ENCODE measurements at places on chromosomes 7 and 10.

DNA sequence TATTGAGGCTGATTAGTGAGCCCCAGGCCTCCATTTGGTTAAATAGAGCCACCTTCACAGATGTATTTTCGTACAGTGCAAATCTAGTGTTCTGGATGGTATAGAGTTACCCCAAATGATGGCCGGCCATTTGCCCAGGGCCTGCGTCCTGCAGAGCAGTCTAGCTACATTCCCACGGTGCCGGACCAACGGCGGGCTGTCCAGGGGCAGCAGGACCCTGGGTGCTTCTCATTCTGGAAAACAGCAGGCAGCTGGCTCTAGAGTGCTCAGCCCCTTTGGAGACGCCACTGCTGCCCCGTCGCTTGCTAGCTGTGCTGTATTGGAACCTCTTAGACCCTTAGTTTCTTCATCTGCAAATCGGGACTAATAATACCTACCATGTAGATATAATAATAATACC, 149.1 kb downstream of the RGS10 start:
- no peak for DNase-seq

DNA sequence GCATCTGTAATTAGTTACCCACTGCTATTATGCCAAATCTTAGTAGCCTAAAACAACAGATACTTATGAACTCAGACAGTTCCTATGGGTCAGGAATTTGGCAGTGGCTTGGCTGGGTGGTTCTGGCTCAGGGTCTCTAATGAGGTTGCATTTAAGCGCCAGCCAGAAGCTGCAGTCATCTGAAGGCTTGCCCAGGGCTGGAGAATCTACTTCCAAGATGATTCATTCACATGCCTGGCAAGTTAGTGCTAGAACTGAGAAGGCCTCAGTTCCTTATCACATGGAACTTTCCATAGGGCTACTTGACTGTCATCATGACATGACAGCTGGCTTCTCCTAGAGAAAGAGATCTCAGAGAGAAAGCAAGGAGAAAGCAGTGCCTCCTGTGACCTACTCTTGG, 121.3 kb downstream of the AVL9 start:
- DNase-seq, result no peak

GRCh38 chr7:73992101-73992562, 35.8 kb upstream of the ELN start:
- DNase-seq, result no peak

GRCh38 chr10:11150879-11151415, 133.3 kb downstream of the CELF2 start:
- no peak for DNase-seq

- no peak for DNase-seq
Measured at GRCh38 chr7:4133491-4134044, 548.5 kb upstream of the FOXK1 start.

- no peak for DNase-seq
Measured at GRCh38 chr10:61903928-61904344, 2.4 kb downstream of the ARID5B start.

DNA sequence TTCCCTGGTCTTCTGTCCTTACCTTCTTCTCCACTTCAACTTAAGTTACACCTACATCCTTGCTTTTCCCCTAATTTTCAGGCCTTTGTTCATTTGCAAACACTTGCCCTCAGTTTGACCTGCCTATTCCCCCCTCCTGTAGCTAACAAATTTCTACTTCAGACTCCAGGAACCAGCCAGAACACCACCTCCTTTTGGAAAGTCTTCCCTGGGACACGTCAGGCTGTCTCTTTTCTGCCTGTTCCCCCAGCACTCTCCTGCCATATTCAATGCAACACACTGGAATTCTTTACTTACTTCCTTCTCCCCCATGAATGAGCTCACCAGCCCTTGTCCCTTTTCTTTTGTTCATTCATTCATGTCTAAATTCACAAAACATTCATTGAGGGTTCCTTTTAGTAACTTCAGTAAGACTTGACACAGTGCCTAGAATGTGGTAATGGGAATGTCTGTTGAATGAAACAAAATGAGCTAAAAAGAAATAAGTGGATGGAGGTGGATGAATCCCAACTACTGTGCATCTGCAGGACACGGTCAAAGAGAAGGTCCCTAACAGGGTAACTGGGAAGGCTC, 478.0 kb downstream of the KCNMA1 start:
- DNase-seq, result no peak

DNA sequence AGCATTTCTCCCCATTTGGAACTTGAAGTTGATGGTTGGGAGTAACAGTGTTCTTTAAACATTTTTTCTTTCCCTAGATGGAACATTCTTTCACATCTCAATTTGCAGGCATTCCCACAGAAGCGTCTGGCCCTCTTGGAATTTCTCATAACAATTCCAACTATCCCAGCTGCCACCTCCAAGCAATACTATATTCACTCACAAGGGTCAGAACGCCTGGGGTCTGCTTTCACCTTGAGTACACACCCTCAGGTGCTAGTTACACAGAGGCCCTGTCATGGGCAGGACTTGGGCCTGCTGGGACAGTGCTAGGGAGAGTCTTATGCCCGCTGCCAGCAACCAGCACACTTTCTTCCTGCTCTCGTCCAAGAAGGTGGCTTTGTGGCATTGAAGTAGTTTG, 136.5 kb downstream of the JCAD start:
- DNase-seq, result no peak

- DNase-seq, result no peak
Measured at GRCh38 chr7:28570113-28570969, 158.0 kb downstream of the CREB5 start.

- no peak for DNase-seq
Measured at GRCh38 chr7:51517187-51517586, 200.6 kb upstream of the COBL start.

DNA sequence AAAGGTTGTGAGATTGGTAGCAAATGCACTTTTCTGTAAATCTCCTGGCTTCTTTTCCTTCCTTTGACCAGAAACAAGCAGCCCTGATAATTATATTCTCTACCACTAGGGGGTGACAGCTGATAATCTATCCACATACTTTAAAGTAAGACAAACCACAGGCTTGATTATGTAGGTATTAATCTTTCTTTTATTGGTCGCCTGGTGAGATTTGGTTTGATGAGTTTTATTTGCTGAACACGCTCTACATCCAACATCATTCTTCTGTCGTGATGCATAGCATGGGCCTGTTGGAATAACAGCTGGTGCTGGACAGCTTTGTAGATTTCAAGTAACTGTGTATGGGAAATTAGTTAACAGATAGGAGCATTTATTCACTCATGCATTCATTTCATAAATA, 63.5 kb downstream of the ZNF365 start:
- DNase-seq, result no peak

GRCh38 chr10:30178356-30178964, 119.1 kb upstream of the JCAD start:
- no peak for DNase-seq

GRCh38 chr10:22977751-22978150, 49.9 kb downstream of the ARMC3 start:
- no peak for DNase-seq

DNA sequence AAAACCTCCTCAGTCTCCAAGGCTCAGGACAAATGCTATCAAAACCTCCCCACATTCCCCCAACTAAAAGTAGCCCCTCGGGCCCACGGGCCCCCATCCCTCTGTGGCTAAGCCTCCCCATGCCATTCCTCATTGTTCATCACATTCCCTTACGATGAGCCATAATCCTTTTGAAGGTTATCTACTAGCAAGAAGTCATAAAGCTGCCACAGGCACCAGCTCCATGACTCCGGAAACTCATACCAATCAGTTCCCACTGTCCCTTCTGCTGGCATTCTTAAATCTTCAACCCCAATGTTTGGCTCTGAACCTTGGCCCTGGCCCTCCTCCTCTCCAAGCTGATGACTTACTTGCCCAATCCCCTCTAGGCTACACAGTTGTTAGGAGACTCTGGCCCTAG, 19.4 kb upstream of the TM9SF3 start:
- DNase-seq, result no peak

DNA sequence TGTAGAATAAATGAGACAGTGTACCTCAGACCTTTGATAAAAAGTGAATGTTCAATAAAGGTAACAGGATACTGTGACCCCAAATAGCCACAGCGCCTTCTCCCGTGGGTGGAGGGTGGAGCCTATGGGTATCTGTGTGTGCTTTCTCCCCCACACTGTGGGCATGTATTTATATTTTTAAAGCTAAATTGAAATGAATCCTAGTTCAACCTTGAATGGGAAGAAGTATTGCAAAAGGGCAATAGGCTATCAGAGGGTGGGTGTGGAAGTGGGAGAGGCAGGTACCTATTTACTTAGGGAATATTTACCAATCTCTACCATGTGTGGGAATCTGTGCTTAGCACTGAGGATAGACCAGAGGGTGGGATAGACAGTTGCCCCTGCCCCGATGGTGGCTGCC, 68.9 kb downstream of the PFKFB3 start:
- no peak for DNase-seq

DNA sequence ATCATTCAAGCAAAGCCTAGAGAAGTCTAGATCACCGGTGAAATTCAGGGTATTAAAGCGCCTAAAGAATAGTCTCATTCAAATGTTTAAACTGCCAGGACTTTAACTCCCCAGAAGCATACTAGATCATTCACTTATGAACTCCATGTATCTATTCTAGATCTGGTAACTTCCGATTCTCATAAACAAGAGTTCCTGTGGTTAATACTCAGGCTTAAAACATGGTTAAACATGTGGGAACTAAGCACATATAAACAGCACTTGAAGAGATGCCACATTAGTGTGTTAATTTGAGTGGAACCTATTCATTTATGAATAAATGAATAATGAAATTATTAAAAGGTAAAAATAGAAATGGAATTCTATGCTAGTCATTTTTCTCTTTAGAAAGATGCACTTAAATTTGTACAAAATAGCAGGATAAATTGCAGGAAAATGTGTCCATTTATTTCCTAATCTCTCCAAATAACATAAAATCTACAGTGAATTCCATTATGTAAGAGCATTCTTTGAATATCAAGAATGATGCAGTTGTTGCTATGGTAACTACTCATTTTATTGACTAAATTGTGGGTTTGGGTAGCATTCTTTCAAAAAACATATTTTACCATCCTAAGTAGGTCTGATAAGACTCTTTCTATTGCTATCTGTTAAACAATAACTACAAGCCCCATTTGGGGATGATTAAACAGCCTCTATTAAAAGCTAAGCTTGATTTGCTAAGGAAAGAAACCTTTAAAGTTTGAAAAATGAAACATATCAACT, 147.6 kb upstream of the TMEM168 start:
- DNase-seq, result no peak

GRCh38 chr10:59465088-59465487, 102.7 kb upstream of the FAM13C start:
- no peak for DNase-seq

DNA sequence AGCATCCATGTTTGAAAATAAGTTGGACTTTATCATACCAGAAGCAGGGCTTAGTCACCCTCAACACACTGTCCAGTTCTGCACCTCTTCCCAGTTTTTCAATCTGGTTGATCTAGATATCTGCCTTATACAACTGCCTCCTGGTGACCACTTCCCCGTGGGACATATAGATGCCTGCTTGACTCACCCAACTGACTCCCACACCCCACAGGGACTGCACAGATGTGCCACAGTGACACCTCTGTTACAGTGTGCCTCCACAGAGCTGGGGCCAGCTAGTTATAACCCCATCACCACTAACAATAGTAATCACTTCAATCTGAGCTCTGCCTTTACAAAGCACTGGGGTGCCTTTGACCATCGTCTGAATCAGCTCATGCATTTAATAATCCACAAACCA, 82.6 kb upstream of the AOAH start:
- DNase-seq, result no peak

GRCh38 chr10:74432841-74433594, 282.0 kb downstream of the ADK start:
- DNase-seq, result no peak

- no peak for DNase-seq
Measured at GRCh38 chr7:94687810-94688209, 31.9 kb upstream of the SGCE start.

- peak; percentile 69 for DNase-seq
Measured at GRCh38 chr10:124734311-124735166, 9.6 kb downstream of the FAM53B start.

GRCh38 chr10:117743509-117743908, 201.0 kb downstream of the EMX2 start:
- no peak for DNase-seq

Data from CD8-positive, alpha-beta T cell (primary cell).